ENCODE measurements at places on chromosomes 1 and 21.

- DNase-seq: no peak
Measured at GRCh38 chr1:184965439-184965838, 8.9 kb downstream of the NIBAN1 start.

DNA sequence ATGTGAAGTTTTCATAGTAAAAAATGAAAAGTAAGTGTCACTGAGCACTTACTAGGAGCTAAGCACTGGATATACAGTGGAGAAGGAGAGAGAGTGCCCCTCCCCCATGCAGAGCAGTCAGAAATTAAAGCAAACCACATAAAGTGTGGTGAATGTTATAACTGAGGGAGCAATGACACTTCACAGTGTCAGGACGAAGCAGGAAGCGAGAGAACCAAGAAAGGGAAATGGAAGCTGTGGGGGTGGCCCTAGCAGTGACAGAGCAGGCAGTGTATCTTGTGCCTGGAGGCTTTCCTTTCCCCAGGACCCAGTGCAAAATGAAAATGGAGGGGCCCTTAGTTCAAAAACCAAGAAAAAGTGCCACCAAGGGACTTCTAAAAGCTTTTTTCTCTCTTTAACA lies 21.5 kb upstream of the RCAN3 start:
- DNase-seq: no peak

DNA sequence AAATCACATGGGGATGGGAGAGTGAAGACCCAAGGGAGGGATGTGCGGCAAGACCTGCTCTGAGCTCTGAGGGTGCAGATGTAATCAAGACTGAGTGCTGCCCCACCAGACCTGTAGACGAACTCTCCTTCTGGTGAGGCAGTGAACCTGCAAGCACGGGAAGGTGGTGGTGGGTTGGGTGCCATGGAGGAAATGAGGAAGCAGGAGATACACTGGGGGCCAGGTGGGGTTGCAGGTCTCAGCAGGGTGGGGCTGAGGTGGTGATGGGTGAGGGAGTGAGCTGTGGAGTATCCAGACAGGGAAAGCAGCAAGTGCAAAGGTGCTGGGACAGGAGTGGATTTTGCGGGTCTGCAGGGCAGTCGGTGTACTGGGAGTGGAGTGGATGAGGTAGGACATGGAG lies 102.3 kb downstream of the KCNJ15 start:
- no peak for DNase-seq

DNA sequence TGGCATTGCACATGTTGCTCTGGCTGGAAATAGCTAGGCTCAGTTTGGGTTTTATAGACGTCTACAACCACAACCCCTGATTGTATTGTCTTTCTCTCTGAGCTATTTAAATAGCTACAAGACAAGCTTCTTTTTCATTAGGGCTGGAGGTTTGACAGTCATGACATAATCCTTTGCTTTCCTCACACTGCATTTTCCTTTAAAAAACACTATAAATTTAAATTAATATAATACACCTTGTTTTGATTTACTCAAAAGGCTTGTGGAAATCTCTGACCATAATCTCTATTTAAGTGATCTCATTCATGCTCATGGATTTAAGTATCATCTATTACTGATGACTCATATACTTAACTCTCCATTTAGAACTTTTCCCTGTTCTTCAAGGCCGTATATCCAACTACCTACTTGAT lies 50.4 kb upstream of the PTGFR start:
- no peak for DNase-seq

- no peak for DNase-seq
Measured at GRCh38 chr21:33116676-33117075, 46.7 kb downstream of the OLIG1 start.

DNA sequence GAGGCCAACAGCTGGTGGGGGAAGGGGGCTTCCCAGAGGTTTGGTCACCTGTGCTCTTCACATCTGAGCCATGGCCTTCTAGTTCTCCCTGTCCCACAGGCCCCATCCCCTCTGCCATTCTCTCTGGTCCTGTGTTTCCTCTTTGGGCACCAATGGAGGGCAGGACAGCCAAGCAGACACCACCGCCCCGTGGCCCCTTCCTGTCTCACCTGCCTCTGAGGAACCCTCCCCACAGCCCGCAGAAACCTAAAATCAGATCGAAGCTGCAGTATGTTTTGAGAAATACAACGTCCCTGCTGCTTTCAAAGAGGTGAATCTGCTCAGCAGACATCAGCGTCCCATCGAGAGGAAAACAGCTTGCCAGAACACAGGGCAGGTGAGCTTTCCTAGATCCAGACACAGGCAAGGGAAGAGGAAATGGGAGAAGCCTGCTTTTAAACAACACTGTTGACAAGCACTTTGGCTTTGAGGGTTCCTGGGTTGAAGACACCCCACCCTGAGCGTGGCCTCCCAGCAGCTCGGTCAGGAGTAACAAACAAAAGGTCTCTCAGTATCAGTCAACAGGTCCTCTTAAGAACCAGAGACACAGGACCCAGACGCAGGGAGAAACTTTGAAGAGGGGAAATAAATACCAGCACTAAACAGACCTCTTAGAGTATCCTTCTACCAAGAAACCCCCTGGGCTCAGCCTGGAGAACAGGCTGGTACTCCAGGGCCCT lies 2.3 kb downstream of the PANK4 start:
- DNase-seq: no peak

- no peak for DNase-seq
Measured at GRCh38 chr1:65459397-65459768, 38.9 kb downstream of the LEPR start.

DNA sequence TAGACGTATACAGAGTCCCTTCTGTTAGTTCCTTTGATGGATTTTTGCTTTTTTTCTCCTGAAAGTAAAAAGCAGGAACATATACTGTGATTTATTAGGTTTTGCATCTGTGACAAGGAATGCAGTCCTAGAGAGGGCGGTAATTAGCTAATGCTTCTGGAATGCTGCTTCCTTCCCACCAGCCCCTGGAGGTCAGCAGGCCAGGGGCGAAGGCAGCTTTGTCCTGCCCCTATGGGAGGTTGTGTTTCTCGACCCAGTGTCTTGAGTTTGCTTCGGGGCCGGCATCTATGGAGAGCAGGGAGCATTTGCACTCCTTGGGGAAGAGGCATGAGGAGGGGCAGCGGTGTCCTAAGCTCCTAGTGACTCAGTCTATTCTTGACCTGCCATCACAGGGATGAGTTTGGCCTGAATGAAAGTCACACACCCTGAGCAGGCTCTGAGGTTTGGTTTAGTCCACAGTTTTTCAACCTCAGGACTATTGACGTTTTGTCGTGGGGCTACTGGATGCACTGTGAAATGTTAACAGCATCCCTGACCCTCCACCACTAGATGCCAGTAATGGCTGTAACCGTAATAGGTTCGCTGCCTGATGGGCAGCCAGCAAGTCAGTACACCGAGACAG lies 85.0 kb upstream of the KCNJ15 start:
- DNase-seq: no peak

- no peak for DNase-seq
Measured at GRCh38 chr1:30733493-30733892, 10.1 kb upstream of the MATN1 start.

- DNase-seq: no peak
Measured at GRCh38 chr1:225603538-225604354, 49.2 kb downstream of the ENAH start.
